ENCODE measurements at places on chromosomes 1 and 21.

DNA sequence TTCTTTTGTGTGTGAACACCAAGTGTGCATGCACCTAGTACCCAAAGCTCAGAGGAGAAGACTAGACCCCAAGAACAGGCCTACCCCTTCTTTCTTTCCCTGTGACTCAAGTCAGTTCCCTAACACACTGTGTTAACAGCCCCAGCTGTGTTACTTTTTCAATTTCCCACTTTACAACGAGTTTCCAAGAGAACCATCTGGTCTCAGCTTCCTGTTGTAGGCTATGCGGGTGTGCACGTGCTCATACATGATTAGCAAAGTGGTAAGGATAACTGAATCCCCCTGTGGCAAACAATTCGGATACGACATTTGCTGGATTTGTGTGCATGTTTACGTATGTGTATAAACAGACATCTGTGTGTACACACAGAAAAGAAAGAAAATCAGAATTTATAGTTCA lies 17.9 kb downstream of the IFNAR2 start:
- DNase-seq = no peak

DNA sequence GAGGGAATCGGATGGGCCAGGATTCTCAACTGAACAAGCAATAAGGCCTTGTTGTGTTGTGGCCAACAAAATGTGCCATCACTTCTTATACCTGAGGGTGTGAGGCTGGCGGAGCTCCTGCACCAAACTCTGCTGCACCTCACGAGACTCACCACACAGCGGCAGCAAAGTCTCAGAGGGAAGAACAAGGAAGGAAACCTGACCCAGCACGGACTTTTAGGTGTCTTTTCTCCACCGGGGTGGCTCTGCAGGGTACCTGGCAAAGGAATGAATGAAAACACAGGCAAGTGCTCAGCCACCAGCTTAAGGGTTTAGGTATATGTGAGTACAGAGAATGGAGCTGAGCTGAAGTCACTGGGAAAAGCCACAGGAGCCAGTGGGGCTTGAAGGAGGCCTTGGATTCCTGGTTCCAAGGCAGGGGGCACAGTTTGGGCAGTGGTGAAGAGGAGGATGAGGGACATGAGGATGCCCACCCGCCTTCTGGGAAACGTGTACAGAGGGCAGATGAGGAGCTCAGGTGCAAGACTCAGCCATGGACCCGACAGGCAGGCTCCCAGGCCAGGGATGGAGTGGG lies 31.1 kb upstream of the HSD3B1 start:
- no peak for DNase-seq

- no peak for DNase-seq
Observed at GRCh38 chr1:57129865-57130264, 164.1 kb upstream of the C8B start.

DNA sequence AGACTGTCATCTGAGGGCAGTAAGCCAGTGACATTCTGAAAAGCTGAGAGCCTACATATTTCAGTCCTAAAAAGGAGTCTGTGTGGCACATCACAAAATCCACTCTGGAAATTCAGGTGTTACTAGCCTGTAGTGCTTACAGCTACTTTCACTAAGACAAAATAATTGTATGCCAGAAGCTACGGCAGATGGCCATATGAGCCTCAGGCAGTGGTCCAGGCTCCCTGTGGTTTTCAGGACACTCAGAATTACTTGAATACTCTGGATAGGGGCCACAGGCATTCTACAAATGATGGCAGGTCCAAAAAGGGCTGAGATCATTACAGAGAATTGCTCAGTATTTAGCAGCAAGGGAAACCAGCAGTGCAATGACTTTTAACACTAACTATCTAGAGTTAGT lies 527.1 kb downstream of the MRPL39 start:
- DNase-seq = no peak

- DNase-seq = no peak
Observed at GRCh38 chr1:117842408-117843170, 86.8 kb downstream of the GDAP2 start.

GRCh38 chr21:25925936-25926335 lies 191.2 kb downstream of the GABPA start:
- DNase-seq = no peak

DNA sequence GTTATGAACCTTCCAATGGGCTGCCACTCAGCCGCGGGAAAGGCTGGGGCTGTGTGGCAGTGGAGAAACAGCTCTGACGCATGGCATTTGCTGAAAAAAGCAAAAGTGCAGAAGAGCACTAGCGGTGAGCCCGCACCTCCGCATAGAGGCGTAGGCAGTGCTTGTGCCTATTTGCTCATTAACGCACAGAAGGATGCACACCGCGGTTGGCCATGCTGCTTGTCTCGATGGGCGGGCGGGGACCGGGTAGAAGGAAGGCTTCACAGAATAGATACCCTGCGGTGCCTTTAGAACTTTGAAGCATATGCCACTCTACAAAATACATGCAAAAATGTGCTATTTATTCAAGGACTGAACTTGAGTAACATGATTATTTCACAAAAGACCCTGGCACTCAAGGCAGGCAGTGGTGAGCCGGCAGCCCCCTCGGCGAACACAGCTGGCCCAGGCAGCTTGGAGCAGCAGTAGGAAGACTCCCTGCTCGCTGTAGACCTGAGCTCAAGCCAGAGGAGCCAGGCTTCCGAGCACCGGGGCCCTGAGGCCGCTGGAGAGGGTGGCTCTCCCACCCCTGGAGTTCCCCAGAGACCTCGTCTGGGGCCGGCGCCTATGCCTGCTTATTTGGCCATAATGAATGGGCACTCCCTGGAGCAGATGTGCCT lies 71.5 kb downstream of the SIK1 start:
- DNase-seq = no peak

GRCh38 chr21:28272272-28272992 lies 720.2 kb downstream of the LTN1 start:
- no peak for DNase-seq

GRCh38 chr1:156115514-156116374 lies 1.2 kb downstream of the LMNA start:
- DNase-seq = no peak

DNA sequence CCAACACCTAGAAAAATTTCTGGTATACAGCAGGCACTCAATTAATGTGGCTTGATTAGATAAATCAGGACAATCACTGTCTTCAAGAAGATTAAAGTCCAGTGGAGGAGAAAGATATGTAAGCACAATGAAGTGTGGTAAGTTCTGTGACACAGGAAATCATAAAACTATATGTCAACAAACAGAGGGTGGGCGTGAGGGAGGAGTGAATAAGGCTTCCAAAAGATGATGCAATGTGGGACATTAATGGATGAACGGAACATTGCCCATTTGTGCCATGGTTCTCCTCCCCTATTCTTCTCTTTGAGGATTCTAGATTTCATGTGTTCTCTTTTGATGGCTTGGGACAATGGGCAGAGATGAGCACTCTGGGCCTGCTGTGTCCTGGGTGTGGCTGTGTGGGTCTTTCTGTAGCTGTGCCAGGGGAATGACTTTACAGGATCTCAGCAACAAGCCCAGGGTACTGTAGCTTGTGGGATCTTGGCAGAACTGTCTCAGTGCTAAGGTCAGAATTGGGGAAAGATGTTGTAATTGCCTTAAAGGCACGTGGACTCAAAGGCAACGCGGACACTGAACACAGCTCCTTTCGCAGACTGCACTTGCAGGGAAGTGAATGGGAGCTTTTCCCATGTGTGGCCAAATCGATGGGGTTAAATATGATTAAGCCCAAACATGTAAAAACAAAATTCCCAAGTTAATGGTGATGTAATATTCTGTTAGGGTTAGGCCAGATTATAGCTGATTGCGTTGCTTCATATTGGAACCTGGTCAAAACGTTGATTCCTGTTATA lies 366.9 kb downstream of the TGFB2 start:
- DNase-seq = no peak

DNA sequence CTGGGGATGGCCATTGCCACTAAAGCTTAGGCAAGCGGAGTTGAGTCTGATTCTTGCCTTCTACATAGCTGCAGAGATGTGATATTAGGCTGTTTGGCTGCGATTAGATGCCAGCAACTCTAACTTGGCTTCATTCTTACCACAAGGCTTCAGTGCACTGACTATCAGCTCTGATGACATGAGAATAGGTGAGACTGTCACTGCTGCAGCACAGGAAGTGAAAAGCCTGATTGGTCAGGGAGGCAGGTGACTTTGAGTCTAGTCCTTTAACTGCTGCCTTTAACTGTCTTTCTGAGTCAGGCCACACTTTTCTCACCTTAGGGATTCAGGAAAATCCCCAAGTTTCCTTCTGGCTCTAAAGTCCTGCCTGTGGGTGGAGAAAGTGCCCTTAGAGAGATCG lies 14.1 kb upstream of the PLXNA2 start:
- DNase-seq = no peak

GRCh38 chr1:91744953-91745639 lies 140.9 kb downstream of the TGFBR3 start:
- DNase-seq = no peak
